GM04504 (cell line): ENCODE measurements at places on chromosomes 6 and 20.

DNA sequence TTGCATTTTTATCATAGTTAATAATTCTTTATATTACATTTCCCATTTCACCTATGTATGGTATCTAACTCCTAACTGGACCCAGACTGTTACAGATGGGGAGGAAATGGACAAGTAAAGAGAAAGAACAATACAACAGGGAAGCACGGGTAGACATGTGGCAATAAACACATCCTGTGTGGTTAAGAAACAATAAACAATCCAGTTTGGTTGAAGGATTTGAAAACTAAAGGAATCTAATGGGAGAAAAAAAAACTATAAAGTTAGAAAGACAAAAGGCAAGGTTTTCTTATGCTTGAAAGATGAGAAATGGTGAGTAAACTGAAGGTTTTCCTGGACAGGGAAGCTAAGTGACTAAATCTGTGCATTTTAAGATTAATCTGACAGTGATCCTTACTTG, 34.9 kb upstream of the ALDH8A1 start:
- no peak for DNase-seq

DNA sequence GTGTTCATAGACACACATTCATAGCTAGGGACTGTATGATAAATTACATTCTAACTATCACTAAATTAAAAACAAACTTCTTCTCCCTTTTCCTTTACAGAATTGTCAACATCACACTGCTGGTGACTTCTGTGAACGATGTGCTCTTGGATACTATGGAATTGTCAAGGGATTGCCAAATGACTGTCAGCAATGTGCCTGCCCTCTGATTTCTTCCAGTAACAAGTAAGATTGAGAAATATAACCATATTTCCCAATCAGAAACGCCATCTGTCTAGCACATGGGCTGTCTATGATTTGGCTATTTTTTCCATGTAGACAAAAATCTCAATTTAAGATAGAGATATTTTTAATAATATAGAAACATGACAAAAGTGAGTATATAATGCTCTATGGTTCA, 367.7 kb downstream of the ARHGAP18 start:
- DNase-seq: peak; percentile 68

- no peak for DNase-seq
Observed at GRCh38 chr20:50290112-50290511, 99.5 kb downstream of the CEBPB start.

GRCh38 chr6:33277663-33278391, 904 bp downstream of the B3GALT4 start:
- DNase-seq: no peak
